Motor neuron (in vitro differentiated cells): ENCODE measurements at places on chromosomes 12 and 14. TPM values are rescaled to one million over a fixed set of nuclear protein-coding genes. Genes with fewer than 3 reads are reported as not detected.

The AMN gene
- 2.0 and 2.2 TPM in 2 replicates for total RNA-seq

The POU6F1 gene
- total RNA-seq, result 2.7 and 3.2 TPM in 2 replicates

The NOS1 gene
- total RNA-seq, result 0.44 and 0.62 TPM in 2 replicates

The CBX5 gene
- total RNA-seq, result 80.9 and 95.5 TPM in 2 replicates

The LRP6 gene
- 38.5 and 45.1 TPM in 2 replicates for total RNA-seq

The PRR4 gene
- total RNA-seq, result 8.2 and 11.9 TPM in 2 replicates

The CAPZA3 gene
- total RNA-seq, result not detected in 2 replicates

The CHST11 gene
- 11.6 and 12.3 TPM in 2 replicates for total RNA-seq

The DIO2 gene
- 137 and 160 TPM in 2 replicates for total RNA-seq

The CEP83 gene
- 21.1 and 22.2 TPM in 2 replicates for total RNA-seq

The C12orf75 gene
- total RNA-seq, result 16.2 and 17.3 TPM in 2 replicates

The ZNF385A gene
- total RNA-seq, result 1.3 and 1.4 TPM in 2 replicates

The TSPAN9 gene
- 20.8 and 25.7 TPM in 2 replicates for total RNA-seq

The CELA1 gene
- not detected in 2 replicates for total RNA-seq

The RPL10L gene
- total RNA-seq, result not detected in 2 replicates

The C12orf56 gene
- 0.45 TPM in 1 of 2 replicates, not detected in the other for total RNA-seq

The GPR135 gene
- total RNA-seq, result 8.8 and 9.4 TPM in 2 replicates

The LRP1-AS gene
- total RNA-seq, result 0.88 TPM in 1 of 2 replicates, not detected in the other

The GPRC5D gene
- total RNA-seq, result 3.7 and 4.7 TPM in 2 replicates

The BIN2 gene
- 3.0 and 3.8 TPM in 2 replicates for total RNA-seq

The PTPN6 gene
- 0.22 and 1.1 TPM in 2 replicates for total RNA-seq

The DDX55 gene
- total RNA-seq, result 16.1 and 20.0 TPM in 2 replicates

The NFATC4 gene
- 198 and 205 TPM in 2 replicates for total RNA-seq

The ACOT6 gene
- total RNA-seq, result 0.36 TPM in 1 of 2 replicates, not detected in the other

The MMP19 gene
- 3.2 and 3.8 TPM in 2 replicates for total RNA-seq

The B4GALNT3 gene
- total RNA-seq, result 1.6 and 1.8 TPM in 2 replicates

The KRT85 gene
- total RNA-seq, result 0.09 and 0.21 TPM in 2 replicates

The PROX2 gene
- total RNA-seq, result 0.58 and 0.81 TPM in 2 replicates

The ERP29 gene
- total RNA-seq, result 90.2 and 91.6 TPM in 2 replicates

The ZBTB42 gene
- total RNA-seq, result 1.0 and 1.4 TPM in 2 replicates

The DEGS2 gene
- total RNA-seq, result 0.92 and 1.00 TPM in 2 replicates

The TMX1 gene
- total RNA-seq, result 49.7 and 54.7 TPM in 2 replicates

The NINJ2 gene
- total RNA-seq, result 0.37 and 0.57 TPM in 2 replicates

The ACSS3 gene
- 13.0 and 15.5 TPM in 2 replicates for total RNA-seq

The KRT6A gene
- total RNA-seq, result 0.27 and 0.29 TPM in 2 replicates

The PDE3A gene
- total RNA-seq, result 9.2 and 9.4 TPM in 2 replicates

The SERPINA12 gene
- total RNA-seq, result not detected in 2 replicates

The PKP2 gene
- total RNA-seq, result 1.6 and 2.4 TPM in 2 replicates

The PLEK2 gene
- 2.1 and 2.6 TPM in 2 replicates for total RNA-seq

The ZNF140 gene
- total RNA-seq, result 21.7 and 30.6 TPM in 2 replicates

The IL23A gene
- total RNA-seq, result 1.1 and 1.2 TPM in 2 replicates

The SIX1 gene
- 3.0 and 4.3 TPM in 2 replicates for total RNA-seq

The AJUBA gene
- 3.1 and 3.4 TPM in 2 replicates for total RNA-seq

The TAS2R8 gene
- 0.35 TPM in 1 of 2 replicates, not detected in the other for total RNA-seq

The LRRC43 gene
- 0.87 and 1.1 TPM in 2 replicates for total RNA-seq

The P2RX2 gene
- 0.13 and 0.23 TPM in 2 replicates for total RNA-seq
